CD4-positive, alpha-beta T cell (primary cell): ENCODE measurements at places on chromosomes 12 and 14.
A peak's percentile ranks its signal among the peaks of the same experiment; 100 is the strongest.

GRCh38 chr12:76997011-76997780 is 68.2 kb downstream of the E2F7 start:
- DNase-seq: no peak

- DNase-seq: no peak
These were observed 99.0 kb downstream of the RTN1 start for GRCh38 chr14:59771577-59771976.

DNA sequence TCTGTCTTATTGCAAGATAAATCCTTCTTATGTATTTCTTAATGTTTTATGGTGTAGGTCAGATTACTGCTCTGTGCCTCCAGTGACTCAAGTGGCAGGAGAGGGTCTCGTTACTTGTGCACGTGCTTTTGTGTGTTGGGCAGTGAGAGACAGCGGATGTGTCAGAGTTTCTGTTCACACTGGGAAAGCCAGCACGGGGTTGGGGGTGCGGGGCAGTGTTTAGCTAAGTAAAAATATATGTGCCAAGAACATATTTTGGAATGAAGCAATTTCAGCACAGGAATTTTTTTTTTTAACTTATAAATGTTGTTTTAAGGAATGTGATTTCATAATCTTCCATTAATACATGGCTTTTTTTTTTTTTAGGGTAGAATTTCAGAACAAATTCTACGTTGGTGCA is 4.5 kb upstream of the DNAH10 start:
- no peak for DNase-seq

DNA sequence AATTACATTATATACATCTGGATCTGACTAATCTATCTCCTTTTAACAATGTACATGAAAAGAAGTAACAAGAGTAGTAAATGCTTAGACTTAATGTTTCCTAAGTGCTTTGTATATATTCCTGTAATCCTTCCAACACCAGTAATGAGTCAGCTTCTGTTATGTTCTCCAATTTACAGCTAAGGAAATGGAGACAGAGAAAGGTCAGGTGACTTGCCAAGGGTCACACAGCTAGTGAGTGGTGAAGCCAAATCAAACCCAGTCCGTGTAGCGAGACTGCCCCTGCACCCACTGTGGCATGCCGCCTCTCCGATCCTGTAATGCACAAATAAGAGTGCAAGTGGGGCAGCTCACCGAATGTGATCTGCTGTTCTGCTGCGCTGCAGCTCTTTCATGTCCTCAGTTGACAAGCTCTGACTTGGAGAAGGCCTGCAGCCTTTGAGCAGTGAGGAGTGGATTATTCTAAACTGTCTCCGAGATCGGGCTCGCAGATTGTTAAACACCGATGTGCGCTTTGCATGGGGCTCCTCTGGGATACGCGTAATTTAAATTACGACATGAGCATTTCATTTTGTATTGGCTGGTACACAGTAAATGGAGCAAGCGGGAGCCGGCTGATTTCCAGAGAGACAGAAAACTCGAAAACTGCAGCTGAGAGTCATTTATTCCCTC is 65.1 kb upstream of the KTN1 start:
- DNase-seq: no peak

- no peak for DNase-seq
These were observed 33.0 kb upstream of the SSTR1 start for GRCh38 chr14:38174711-38175110.

GRCh38 chr12:76030341-76031080 is 1.1 kb downstream of the PHLDA1 start:
- DNase-seq: peak; percentile 42

GRCh38 chr14:45332360-45332988 is 79.5 kb upstream of the MIS18BP1 start:
- DNase-seq: no peak

DNA sequence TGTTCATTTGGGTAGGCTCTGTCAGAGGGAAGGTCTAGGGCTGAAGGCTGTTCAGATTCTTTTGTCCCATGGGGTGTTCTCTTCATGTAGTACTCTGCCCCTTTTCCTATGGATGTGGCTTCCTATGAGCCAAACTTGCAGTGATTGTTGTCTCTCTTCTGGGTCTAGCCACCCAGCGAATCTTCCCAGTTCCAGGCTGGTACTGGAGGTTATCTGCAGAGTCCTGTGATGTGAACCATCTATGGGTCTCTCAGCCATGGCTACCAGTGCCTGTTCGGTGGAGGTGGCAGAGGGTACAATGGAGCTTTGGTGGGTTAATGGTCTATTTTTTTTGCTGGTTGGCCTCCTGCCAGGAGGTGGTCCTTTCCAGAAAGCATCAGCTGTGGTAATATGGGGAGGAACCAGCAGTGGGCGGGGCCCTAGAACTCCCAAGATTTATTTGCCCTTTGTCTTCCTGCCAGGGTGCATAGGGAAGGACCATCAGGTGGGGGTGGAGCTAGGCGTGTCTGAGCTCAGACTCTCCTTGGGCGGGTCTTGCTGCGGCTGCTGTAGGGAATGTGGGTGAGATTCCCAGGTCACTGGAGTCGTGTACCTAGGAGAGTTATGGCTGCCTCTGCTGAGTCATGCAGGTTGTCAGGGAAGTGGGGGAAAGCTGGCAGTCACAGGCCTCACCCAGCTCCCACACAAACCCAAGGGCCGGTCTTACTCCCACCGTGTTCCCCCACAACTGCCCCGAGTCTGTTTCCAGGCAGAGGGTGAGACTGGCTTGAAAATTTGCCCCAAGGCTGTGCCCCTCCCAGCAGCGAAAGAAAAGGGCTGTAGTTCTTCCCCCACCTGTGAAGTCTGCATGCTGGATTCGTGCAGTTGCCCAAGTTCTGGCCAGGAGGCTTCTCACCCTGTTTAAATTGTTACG is 17.5 kb downstream of the MTRFR start:
- no peak for DNase-seq

DNA sequence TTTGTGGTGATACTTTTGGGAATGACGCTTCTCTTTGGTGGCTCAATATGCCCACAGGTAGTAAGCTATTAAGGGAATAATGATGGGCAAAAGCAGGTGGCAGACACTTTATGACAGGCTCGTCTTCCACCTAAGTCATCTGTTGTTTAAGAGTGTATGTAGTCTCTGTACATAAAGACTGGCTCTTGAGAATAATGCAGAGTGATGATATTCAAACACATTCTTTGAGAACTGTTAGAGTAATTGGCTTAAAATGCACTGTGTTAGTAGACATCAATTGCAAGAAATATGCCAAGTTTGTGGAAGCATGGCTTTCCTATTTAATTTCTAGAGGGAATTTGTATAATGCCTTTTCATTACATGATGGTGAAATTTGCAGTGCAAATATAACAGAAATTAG is 694.8 kb upstream of the MIS18BP1 start:
- DNase-seq: no peak

DNA sequence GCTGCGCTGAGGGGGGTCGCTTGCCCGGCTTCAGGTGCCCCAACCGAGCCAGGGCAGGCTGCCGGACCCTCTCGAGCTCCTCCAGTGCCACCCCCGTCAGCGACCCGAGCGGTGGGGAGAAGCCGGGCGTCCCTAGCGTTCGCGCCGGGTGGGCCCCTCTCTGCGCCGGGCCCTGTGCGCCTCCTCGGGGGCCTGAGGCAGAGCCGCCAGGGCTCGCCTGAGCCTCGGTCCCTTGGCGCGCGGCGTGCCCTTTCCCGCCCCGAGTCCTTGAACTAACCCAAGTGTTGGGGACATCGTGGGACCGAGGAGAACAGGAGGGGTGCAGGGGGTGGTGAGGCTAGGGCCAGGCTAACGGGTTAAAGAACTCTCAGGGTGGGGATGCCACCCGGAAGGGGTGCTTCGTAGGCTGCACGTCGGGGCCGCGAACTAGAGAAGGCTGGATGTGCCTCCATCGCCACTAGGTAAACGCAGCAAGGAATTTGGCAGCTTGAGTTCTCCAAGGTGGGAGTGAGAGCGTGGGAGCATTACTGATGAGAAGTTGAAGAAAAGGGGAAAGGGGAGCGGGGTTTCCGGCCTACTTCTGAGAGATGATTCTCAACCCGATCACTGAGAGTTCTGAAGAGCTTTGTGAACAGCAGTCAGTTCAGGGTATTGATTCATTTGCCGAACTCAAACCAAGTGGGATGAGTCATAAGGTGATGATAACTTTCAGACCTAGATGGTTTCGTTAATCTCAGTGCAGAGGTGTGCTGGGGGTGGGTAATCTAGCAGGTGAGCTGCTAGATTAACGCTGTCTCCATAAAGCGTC is 618 bp downstream of the RNF34 start:
- DNase-seq: peak; percentile 43

GRCh38 chr12:124653169-124653931 is 85.9 kb upstream of the NCOR2 start:
- no peak for DNase-seq

- no peak for DNase-seq
These were observed 93.4 kb upstream of the EGLN3 start for GRCh38 chr14:34044373-34044637.

DNA sequence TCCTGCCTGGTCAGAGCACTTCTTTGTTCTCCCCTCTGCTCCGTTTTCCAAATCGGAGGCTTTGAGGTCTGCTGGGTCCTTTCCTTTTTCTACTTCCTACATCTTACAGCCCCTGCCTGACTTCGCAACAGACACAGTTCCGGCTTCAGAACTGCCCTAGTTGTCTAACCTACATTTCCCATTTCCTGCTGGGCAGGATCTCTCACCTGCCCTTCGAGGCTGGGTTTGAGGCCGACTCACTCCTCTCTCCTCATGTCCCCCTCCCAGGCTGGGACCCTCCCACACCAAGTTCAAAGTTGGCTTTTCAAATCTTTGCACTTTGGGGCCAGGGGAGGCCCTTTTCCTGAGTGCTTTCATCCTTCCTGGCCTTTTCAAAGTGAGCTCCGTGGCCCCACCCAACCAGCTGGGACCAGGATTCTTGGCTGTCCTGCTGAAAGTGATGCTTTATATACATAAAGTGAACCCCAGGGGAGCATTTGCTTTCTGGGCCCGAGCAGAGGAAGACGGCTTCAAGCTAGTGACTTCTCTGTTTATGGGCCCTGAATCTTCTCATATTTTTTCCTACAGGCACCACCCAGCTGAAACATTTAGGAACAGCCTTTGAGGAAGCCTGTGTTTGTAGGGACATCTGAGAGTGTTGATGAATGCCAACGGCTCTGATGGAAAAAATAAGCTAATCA is 281.0 kb upstream of the CRY1 start:
- no peak for DNase-seq

GRCh38 chr14:91202234-91202974 is 42.1 kb downstream of the GPR68 start:
- no peak for DNase-seq

DNA sequence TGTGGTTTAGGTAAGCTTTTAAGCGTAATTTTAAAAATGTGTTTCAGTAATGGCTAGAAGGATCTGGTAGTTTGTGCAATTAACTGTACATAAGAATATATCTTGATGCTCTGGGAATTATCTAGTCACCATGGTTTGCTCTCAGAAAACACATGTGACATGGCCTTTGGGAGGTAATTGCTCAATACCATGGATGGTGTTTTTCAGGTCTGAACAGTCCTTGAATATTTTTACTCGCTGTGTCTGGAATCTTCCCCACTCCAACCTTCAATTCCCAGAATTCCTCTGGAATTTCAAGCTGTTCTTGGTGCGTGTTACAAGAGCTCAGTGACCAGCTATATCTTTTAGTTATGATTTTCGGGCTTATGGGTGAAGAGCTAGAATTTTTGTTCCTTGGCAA is 85.3 kb downstream of the DAAM1 start:
- DNase-seq: no peak

- DNase-seq: no peak
These were observed 209.9 kb downstream of the PHETA1 start for GRCh38 chr12:111158992-111159391.

- DNase-seq: peak; percentile 71
These were observed 59.4 kb downstream of the DGLUCY start for GRCh38 chr14:91173221-91173670.

DNA sequence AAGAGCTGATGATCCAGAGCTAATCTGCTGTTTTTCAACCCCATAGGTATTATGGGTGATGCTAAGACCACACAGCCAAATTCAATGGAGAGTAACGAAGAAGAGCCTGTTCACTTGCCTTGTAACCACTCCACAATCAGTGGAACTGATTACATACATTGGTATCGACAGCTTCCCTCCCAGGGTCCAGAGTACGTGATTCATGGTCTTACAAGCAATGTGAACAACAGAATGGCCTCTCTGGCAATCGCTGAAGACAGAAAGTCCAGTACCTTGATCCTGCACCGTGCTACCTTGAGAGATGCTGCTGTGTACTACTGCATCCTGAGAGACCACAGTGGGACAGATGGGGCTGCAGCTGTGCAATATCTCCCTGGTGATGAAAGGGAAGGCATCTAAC is 386.0 kb downstream of the DAD1 start:
- DNase-seq: no peak

GRCh38 chr12:29082522-29082921 is 66.6 kb upstream of the FAR2 start:
- no peak for DNase-seq

DNA sequence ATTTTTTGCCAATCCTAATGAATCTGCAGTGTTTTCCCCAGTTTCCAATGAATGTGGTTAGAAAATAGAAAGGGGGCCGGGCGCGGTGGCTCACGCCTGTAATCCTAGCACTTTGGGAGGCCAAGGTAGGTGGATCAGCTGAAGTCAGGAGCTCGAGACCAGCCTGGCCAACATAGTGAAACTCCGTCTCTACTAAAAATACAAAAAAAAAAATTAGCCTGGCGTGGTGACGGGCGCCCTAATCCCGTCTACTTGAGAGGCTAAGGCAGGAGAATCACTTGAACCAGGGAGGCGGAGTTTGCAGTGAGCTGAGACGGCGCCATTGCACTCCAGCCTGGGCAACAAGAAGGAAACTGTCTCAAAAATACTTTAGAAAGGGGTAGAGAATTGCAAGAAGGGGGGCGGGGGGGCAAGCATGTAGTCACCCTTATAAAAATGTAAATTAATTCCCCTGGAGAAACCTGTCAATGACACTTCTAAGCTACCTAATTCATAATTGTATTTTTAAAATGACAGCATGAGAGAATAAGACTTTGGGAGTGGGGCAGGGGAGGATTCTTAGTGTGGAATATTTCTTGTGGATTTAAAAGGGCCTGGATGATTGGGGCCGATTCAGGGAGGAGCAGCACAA is 1.7 kb downstream of the KLHDC2 start:
- DNase-seq: no peak

GRCh38 chr12:88544991-88545980 is 35.0 kb downstream of the KITLG start:
- DNase-seq: no peak
